ENCODE measurements at places on chromosomes 7 and 10.

DNA sequence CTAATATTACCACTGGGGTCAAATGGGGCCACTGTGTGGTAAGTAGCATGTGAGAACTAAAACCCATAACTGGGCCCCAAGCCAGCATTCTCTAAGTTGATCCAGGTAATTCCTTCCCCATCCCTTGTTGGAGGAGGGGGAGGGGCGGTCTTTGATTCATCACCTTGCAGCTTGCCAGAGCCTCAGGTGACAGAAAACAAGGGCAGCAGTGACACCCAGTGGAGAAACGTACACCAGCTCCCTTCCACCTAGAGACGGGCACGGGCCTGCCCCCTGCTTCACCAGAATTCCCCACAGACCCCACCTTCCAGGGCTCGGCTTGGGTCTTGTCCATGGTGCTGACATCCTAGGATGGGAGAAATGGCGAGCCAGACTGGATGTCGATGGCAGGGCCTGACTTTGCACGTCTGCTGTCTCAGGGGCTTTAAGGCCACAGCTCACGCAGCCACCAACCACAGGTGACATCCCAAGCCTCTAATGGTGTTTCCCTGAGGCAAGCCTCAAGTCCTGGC is 102.0 kb downstream of the STRA8 start:
- peak; percentile 85 for DNase-seq

DNA sequence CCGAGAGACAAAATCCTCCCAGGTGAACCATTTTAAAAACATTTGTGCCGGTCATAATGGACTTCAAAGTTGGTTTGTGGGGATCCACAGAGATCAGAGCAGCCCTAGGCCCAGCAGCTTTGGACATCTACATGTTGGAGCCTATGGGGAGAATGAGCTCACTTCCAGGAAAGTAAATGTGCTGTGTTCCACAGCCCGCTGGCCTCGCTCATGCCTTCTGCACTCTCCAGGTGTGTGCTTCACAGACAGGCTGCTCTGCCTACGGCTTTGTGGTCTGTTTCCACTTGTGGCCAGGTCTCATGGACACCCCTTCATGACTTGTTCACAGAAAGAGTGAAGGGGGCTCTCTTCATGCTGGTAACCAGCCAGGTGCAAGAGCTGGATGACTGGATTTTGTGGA is 141.6 kb downstream of the ADARB2 start:
- DNase-seq, result no peak

DNA sequence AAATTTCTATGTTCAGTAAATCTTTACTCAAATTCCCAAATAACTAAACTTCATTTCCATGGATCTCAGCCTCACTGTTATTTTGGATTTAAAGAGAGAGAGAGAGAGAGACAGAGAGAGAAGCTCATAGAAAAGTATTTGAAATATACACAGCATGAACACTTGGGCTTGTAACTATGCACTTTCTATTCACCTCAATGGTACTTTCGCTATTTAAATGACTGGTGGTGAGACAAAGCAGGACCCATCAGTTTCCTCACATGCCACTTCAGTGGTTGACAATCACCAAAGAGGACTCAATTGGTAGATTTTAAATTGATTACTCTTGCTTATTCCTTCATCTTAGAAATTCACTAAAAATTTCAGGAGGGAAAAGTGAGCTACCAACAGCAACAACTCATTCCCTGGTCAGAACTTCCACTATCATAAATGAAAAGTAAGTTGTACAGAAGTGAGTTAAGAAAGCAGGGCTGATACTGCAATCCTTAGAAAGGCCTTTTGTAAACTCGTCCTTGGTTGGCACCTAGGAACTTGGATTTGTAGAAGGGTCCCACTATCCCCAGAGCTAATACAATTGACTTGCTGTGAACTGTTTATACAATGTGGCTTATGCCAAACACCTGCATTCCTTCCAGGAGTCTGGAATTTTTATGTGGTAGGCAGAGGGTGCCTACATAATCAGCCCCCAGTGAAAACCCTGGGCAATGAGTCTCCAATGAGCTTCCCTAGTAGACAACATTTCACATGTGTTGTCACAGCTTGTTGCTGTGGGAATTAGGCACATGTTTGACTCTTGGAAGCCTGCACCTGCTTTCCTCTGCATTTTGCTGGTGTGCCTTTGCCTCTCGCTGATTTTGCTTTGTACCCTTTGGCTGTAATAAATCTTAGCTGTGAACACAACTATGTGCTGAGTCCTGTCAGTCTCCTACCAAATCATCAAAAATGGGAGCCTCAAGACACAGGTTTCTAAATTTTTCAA is 10.8 kb downstream of the ERLIN1 start:
- DNase-seq, result no peak

DNA sequence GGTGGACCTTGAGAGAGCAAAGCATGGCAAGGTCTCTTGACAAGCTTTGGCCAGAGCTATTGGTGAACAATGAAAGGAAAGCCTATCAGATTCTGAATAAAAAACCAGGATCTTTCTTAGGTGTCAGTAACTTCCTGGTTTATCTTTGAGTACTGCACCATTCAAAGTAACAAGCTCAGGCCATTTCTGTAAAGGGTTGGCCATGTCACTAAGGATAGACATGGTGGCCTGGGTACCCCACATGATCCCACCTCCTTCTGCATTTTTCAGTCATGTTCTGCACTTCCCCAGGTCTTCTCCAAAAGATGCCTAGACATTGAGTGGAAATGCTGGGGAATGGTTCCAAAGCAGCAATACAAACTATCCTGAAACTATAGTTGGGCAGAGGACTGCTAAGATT is 242.0 kb downstream of the ARHGAP12 start:
- no peak for DNase-seq

- DNase-seq, result no peak
These were observed 51.4 kb upstream of the SMNDC1 start for GRCh38 chr10:110355922-110356627.

DNA sequence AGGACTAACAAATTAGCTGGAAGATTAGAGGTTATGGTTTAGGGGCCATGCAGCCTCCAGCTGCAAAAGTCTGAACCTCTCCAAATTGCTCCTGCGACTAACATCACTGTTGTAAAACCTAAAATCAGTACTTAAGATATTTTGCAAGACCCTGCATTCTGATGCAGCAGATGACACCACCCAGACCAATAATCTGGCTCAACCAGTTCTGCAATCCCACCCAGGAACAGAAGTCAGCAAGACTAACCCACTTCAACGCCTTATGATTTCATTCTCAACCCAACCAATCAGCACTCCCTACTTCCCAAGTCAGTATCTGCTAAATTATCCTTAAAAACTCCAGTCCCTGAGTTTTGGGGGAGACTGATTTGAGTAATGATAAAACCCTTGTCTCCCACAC is 250.8 kb upstream of the MBL2 start:
- no peak for DNase-seq

DNA sequence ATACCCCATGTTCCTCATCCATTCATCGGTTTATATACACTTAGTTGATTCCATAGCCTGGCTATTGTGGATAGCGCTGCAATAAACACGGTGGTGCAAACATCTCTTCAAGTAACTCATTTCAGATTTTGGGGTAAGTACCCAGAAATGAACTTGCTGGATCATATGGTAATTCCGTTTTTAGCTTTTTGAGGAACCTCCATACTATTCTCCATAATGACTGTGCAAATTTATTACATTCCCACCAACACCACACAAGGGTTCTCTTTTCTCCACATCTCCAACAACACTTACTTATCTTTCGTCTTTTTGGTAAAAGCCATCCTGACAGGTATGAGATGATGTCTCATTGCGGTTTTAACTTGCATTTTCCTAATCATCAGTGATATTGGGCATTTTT is 3.7 kb downstream of the NPFFR1 start:
- no peak for DNase-seq

GRCh38 chr7:29444267-29444666 is 119.4 kb upstream of the PRR15 start:
- no peak for DNase-seq

DNA sequence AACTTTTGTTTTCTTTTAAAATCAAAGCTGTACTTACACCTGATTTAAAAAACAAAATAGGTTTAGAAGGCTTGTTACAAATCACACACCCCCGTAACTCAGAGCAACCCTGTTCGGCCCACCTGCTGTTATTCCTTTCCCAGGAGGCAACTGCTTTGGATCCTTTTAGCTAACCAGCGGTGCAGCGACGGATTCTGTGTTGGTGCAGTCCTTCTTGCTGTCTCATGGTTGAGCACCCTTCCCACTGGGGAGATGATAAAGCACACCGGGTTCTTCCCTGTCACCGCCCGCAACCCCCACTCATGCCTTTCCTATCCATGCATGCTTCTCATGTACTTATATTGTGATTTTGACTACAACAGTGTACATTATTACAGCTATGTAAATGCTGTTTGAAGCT is 24.8 kb upstream of the MKI67 start:
- no peak for DNase-seq

DNA sequence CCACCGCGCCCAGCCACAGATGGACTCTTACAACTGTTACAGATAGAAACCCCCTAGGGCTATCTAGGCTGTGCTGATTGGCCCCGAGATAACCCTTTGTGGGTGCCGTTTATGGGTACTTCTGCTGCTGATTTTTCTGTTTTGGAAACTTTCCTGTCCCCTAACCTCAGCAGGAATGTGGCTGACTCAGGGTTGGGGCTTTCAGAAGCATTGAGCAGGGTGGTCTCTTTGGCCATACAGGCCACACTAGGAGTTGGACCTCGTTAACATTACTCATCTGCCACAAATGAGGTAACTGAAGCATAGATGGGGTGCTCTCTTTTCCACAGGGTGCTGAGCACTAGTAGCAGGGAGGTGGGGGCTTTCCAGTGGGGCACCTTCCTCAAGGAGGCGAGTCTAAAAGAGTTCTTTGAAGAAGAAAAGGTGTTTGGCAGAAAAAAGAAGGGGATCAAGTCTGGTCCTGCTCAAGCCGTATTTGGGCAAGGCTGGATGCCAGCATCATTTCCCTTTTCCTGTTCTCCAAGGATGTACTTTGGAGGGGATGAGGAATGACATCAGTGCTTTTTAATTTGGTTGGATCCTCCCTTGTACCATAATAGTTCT is 6.4 kb downstream of the ZSCAN25 start:
- no peak for DNase-seq

GRCh38 chr7:80054356-80054755 is 80.3 kb upstream of the GNAI1 start:
- no peak for DNase-seq

DNA sequence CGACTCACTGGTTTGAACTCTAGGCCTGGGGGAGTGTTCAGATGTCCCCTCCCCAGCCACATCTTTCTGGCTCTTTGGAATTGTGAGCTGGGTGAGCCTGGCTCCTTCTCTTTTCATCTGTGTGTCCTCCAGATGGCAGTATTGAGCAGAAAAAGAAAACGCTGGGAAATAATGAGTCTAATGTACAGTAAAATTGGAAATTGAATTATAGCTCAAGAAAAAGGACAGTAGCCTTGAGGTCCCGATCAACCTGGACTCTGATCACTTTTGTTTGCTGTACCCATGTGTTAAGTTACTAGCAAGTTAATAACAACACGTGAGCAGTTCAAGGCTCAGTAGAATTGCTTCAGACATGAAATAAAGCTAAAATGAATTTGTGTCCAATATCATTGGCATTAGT is 77.9 kb downstream of the SNX10 start:
- DNase-seq, result peak; percentile 56

- no peak for DNase-seq
These were observed 515.8 kb upstream of the MKI67 start for GRCh38 chr10:128642023-128642422.

- DNase-seq, result no peak
These were observed 93.4 kb upstream of the ARMC3 start for GRCh38 chr10:22834471-22834870.

DNA sequence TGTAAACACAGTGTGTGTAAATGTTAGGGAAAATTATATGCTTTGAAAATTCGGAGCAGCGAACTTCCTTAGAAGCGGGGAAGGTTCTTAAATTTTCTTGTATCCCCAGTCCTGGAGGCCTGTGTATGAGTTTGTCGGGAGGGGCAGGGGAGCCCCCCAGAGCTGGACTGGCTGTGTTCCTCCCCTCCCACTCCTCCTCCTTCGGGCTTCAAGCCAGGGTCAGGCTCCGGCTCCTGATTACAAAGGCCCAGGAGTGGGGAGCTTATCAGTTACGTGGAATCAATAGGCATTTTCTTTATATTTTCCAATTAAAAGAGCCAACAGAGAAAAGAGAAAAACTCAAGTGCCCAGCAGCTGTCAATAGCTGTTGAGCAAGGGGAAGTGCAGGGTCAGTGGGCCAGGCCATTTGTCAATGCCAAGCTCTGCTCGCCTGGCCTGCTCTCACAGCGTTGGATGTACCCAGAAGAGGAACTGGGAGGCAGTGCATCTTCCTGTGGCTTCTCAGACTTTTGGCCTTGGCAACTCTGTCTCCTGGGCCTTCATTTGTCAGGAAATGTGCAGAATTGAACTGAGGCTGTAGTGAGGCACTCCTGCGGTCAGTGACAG is 156.9 kb upstream of the PCBD1 start:
- no peak for DNase-seq

GRCh38 chr7:43729924-43730248 is 563 bp upstream of the COA1 start:
- no peak for DNase-seq

DNA sequence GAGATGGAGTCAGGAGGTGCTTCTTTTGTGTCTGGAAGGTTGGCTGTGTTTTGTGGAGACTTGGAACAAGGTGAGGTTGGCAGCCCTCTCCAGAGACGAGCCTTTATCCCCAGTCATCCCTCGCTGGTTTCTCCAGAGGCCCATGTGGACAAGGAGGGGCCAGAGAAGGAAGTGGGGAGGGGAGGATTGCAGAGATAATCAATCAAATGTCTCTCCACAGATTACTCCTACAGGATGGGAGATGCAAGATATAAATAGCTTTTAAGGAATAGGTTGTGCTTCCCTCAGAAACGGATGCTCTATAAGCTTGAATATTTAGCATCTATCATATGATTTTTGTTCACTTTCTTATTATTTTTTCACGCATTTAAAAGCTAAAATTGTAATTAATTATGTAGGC is 70.4 kb upstream of the VWDE start:
- no peak for DNase-seq

DNA sequence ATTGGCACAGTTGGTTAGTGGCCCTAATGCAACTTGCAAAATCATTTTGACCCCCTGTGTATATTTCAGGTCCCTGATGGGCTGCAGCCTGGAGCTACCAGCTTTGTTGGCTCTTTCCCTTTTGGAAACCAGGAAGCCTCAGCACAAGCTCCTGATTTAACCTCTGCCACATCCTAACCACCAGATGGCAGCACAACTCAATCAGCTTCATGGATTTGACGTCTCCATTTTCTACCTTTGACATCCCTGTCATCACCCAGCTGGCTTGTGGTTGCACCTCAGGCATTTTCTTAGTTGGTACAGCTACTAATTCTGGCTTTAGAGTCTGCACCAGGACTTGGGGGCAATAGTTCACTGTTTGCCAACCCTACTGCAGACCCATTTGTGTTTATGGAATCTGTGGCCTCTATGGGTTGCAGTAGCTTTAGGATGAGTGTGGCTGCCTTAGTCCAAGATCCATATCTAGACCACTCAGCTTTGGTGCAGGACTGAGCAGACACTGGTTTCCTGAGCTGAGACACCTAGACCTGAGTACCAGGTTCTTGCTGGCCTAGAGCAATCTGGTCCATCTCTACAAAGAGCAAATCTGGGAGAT is 456.2 kb downstream of the REEP3 start:
- DNase-seq, result peak; percentile 46

GRCh38 chr7:128679920-128680319 is 7.8 kb downstream of the GARIN1A start:
- no peak for DNase-seq

GRCh38 chr10:81021428-81022129 is 483.9 kb downstream of the SH2D4B start:
- DNase-seq, result no peak

Data from NCI-H774 (cell line).